Esophagus muscularis mucosa (tissue), 4 donors: ENCODE measurements at places on chromosomes 4 and X. TPM values are rescaled to one million over a fixed set of nuclear protein-coding genes. Genes with fewer than 3 reads are reported as not detected.

DNA sequence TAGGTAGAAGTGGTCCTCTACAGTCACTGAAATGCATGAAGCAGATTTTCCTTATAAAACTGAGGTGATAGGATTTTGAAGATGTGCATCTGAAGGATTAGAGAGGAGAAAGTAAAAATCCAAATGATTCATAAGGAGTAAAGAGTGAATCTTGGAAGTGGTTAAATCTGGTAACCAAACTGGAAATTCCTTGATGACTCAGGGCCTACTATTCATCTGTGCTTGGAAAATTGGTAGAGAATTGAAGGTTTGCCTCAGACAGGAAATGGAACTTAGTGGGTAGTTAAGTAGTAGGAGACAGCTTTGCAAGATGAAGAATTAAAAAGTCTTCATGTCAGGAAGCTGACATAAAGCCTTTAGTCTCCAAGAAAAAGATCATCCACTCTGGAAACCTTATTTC, 368.9 kb upstream of the CTSO start:
- no peaks in the 10 kb centered on the region for H3K4me1 ChIP-seq
- H3K27me3 ChIP-seq: no peaks in the 10 kb centered on the region
- DNase-seq: no peak
- no peak overlapping the region for H3K4me3 ChIP-seq
- H3K36me3 ChIP-seq: no peaks in the 10 kb centered on the region

DNA sequence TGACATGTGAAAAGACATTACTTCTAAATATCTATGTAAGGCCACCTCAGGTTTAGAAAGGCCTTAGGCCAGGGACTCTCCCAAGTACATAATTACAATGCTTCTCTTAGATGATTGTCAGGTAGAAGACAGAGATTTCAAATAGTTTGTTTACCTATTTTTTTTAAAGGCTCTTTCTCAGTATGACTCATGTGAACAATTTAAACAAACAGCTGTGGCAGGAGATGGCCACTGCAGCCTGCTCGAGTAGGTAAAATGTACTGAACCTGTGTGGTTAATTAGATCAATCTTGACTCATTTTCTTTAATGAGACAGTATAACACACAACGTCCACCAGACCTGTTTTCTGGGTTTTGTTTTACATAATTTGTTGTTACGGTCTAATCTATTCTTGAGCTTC, 50.2 kb downstream of the LEF1 start:
- no peaks in the 10 kb centered on the region for H3K4me1 ChIP-seq

DNA sequence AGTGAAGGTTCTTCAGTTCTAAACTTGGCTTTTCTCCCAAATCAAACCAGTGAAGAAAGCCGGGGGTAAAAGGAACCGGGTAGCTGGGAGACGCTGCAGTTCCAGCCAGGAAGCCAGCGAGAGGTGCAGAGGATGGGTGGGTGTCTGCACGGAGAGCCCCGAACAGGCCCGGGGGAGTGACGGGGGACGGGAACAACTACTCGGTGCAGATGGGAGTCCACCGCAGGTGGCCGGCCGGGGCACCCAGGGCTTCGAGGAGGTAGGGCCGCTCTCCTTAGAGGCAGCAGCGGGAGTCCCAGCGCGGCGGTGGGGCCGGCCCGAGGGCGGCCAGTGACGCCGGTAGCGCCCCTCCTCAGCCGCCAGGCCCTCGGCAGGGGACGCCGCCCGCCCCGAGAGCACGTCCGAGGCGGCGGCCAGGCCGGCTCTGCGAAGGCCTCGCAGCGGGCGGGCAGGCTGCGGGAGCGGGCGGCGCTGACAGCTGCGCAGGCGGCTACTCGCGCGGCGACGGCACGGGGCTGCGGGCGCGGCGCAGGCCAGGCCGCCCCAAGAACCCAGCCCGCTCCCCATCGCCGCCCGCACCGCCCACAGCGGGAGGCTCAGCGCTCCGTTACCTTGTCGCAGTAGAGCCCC, 449 bp downstream of the FBXL5 start:
- no peaks in the 10 kb centered on the region for H3K27me3 ChIP-seq
- H3K27ac ChIP-seq: peak overlapping the region; percentile 98
- peaks cover 55% of the 10 kb centered on the region for H3K4me1 ChIP-seq

DNA sequence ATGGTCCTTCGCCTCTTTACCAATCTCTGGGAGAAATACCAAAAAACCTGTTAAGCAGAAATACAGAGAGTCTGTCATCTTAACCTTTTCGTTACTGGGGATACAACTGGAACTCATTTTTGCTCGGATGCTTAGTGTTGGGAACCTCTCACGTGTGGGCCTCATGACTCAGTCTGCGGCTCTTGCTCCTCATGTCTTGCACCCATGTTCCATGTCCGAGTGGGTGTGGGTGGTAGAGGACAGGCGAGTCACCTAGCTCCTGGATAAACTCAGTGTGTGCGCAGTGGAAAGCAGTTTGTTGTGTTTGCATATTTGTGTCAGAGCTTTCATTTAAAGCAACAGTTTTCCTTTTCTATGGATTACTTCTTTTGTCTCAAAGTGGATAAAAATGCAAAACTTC, 70.6 kb downstream of the TNIP2 start:
- peaks cover 13% of the 10 kb centered on the region for H3K4me1 ChIP-seq
- DNase-seq: no peak
- no peak overlapping the region for H3K4me3 ChIP-seq
- peaks cover 13% of the 10 kb centered on the region for H3K36me3 ChIP-seq

DNA sequence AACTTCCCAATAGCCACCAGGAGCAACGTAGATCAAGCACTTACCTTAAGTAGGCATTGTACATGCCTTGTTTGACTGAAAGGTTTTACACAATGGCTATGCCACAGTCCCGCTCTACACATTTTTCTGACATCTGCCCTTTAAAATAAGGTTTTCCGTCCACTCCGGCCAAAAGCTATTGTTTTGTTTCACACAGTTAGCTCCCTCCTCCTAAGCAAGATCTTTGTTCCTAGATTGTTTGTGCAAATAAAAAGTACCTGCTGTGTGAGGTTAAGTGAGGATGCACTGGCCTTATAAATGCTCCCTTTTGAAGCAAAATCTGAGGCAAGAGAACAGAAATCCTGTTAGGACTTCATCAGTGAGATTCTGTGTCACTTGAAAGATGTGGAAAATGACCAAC, 11.8 kb downstream of the SCD5 start:
- peaks cover 8% of the 10 kb centered on the region for H3K4me1 ChIP-seq
- no peaks in the 10 kb centered on the region for H3K27me3 ChIP-seq
- no peak overlapping the region for H3K27ac ChIP-seq
- no peak for DNase-seq
- H3K36me3 ChIP-seq: no peaks in the 10 kb centered on the region
- H3K4me3 ChIP-seq: no peak overlapping the region

DNA sequence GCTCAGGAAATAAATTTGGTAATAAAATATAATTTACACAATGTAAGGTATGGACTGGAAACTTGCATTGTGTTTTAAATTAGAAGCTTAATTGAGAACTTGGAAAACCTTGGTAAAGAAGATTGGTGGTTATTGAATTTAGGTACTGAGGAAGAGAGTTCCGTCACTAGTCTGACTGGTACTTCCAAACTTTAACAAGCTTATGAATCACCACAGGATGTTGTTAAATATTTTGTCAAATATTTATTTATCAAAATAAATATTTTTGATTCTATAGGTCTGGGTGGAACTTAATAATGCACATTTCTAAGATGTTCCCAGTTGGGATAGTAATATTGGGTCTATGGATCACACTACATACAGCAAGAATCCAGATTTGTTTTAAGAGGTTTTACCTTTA, 992.2 kb downstream of the ARAP2 start:
- no peak overlapping the region for H3K27ac ChIP-seq
- DNase-seq: no peak
- no peaks in the 10 kb centered on the region for H3K27me3 ChIP-seq
- H3K36me3 ChIP-seq: no peaks in the 10 kb centered on the region
- no peaks in the 10 kb centered on the region for H3K4me1 ChIP-seq

DNA sequence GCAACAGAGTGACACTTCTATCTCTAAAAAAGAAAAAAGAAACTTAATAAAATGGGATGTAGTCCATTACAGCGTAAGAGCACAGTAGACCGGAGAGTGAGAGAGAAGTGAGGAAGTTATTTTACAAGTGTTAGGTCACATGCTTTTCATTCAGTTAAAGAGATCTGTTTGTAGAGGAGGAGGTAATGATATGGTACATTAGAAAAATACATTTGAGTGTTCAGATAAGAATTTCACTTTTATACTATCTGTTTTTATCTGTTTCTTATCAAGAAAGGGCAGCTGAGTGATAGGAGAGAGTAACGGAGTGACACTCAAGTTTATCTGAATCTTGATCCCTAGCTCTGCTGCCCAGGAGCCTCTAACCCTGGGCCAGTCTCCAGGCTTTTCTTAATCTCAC, 38.9 kb downstream of the FNIP2 start:
- H3K36me3 ChIP-seq: no peaks in the 10 kb centered on the region
- H3K27me3 ChIP-seq: no peaks in the 10 kb centered on the region
- peaks cover 99% of the 10 kb centered on the region for H3K4me1 ChIP-seq
- no peak for DNase-seq
- H3K27ac ChIP-seq: peak overlapping the region; percentile 76

GRCh38 chr4:121200795-121201472, 36.8 kb upstream of the TNIP3 start:
- no peaks in the 10 kb centered on the region for H3K27me3 ChIP-seq
- no peak overlapping the region for H3K27ac ChIP-seq

The PACRGL gene
- total RNA-seq: 22.1 TPM

DNA sequence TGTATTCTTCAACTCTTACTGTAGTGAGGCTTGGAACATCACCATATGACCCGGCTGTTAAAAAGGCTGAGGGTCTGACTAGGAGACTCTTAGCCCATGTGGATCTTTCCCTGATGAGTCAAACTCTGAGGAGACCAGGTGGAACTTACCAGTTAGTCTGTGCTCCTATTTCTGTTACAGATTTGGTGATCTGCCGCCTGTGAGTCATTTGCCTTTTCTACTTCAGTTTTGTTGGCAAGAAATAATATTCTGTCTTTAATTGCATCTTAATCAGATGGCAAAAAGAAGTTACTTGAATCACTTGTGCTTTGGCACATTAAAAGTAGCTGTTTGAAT, 48.4 kb downstream of the MTM1 start:
- no peak for DNase-seq
- no peaks in the 10 kb centered on the region for H3K27me3 ChIP-seq
- H3K27ac ChIP-seq: no peak overlapping the region

DNA sequence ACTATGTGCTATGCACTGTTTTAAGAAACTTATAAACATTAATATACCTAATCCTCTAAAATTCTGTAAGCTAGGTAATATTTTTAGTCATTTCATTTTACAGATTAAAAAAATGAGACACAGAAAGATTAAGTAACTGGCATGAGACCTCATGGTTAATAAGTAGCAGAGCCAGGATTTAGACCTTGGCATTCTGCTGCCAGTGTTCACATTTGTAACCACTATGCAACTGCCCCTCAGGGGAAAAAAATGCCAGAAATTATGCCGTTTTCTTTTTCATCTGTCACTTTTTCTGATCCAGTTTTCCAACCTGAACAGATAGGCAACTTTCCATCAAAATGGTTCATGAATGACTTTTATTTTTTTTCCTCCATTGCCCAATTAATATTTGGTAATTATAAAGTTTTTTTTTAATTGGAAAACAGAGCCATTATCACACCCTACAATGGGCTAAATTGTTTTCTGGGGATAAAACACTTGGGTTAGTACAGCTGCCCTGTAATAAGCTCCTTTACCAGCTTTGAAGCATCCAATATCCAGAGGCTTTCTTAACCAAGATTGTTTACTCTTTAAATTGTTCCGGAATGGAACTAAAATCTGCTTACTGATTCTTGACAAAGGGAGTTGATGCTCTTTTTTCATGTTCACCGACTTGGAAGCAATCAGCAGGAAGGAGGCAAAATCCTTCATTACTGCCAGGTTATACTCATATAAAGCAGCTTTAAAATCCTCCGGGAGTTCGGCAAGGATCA, 56.4 kb upstream of the DDX60 start:
- no peak for DNase-seq
- no peaks in the 10 kb centered on the region for H3K27me3 ChIP-seq
- H3K4me3 ChIP-seq: no peak overlapping the region
- peaks cover 4% of the 10 kb centered on the region for H3K36me3 ChIP-seq

DNA sequence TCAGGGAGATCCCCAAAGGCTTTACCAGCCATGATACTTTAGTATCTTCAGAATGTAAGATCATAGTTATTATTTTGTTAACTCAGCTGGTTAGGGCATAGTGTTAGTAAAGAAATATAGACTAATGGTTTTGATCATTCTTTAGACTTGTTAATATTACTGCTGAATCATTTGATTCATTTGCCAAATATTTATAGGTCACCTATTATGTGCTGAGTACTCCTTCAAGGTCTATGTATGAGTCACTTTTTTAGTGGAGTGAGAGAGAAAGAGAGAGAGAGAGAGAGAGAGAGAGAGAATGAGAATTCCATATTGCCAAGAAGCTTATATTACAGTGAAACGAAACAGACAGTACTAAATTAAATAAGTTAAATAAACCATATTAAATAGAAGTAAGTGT, 110.3 kb downstream of the UBE2NL start:
- H3K4me3 ChIP-seq: no peak overlapping the region
- no peaks in the 10 kb centered on the region for H3K36me3 ChIP-seq
- H3K27ac ChIP-seq: no peak overlapping the region
- DNase-seq: no peak
- H3K27me3 ChIP-seq: no peaks in the 10 kb centered on the region

DNA sequence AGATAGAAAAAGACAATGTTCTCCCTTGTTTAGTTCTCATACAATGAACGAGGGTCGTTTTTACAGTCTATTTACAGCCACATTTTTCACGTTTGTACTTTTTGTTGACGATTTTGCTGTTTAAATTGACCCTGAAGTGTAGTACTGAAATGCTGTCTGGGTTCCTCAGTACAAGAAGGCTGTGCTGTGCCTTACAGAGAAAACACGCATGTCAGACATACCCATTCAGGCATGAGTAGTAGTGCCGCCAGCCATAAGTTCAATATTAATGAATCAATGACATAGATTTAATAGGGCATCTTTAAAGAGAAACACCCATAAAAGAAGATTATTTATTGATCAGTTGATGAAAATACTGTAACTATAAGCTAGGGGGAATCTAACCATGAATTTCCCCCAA, 459.8 kb upstream of the EPHA5 start:
- DNase-seq: no peak
- no peak overlapping the region for H3K27ac ChIP-seq

DNA sequence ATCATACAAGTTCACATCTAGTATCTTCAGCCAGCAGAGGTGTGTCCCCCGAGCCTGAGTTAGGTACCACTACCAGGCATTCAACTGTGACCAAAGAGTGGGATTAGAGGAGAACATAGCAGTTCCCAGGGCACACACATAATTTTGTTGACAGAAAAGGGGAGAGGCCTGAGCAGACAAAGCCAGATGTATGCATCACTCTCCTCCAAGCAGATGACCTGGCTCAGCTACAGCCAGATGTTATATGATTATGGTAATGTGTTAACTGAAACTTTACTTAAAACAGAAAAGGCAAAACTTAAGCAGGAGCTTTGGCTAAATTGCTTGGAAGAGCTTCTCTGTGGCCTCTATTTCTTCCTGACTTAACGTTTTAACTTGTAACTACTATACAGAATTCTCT, 88.9 kb downstream of the CC2D2A start:
- no peaks in the 10 kb centered on the region for H3K27me3 ChIP-seq
- no peak overlapping the region for H3K27ac ChIP-seq
- DNase-seq: no peak

The CT45A5 gene
- total RNA-seq: not detected

The F8A2 gene
- not detected for total RNA-seq

The FRMD7 gene
- not detected for total RNA-seq

- H3K27ac ChIP-seq: no peak overlapping the region
- DNase-seq: no peak
- no peak overlapping the region for H3K4me3 ChIP-seq
- peaks cover 6% of the 10 kb centered on the region for H3K4me1 ChIP-seq
- no peaks in the 10 kb centered on the region for H3K36me3 ChIP-seq
Observed at GRCh38 chr4:106034220-106034619, 138.9 kb downstream of the NPNT start.
